ENCODE measurements at places on chromosomes 6 and 20. TPM values are rescaled to one million over a fixed set of nuclear protein-coding genes. Genes with fewer than 3 reads are reported as not detected.
A peak's percentile ranks its signal among the peaks of the same experiment; 100 is the strongest.

DNA sequence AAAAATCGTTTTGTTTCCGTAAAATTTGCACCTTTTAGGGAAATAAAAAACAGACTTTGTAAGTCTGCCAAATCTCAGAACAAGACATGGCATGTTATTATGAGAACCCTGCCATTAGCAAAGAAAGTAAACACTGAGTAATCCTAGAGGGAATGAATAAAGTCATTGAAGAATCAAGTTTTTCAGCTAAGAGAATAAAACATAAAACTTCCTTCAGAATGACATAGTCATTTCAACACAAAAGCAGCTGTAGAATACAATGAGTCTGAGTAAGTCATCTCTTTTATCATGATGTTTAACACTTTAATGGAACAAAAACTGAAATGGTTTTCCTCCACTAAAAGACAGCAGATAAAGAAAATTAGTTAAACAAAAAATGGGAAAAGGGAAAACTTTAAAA lies 10.3 kb upstream of the DST start:
- H3K4me3 ChIP-seq = no peak overlapping the region
- H3K27ac ChIP-seq = no peak overlapping the region
- DNase-seq = no peak
- H3K27me3 ChIP-seq = no peaks in the 10 kb centered on the region
- peaks cover 24% of the 10 kb centered on the region for H3K4me1 ChIP-seq

DNA sequence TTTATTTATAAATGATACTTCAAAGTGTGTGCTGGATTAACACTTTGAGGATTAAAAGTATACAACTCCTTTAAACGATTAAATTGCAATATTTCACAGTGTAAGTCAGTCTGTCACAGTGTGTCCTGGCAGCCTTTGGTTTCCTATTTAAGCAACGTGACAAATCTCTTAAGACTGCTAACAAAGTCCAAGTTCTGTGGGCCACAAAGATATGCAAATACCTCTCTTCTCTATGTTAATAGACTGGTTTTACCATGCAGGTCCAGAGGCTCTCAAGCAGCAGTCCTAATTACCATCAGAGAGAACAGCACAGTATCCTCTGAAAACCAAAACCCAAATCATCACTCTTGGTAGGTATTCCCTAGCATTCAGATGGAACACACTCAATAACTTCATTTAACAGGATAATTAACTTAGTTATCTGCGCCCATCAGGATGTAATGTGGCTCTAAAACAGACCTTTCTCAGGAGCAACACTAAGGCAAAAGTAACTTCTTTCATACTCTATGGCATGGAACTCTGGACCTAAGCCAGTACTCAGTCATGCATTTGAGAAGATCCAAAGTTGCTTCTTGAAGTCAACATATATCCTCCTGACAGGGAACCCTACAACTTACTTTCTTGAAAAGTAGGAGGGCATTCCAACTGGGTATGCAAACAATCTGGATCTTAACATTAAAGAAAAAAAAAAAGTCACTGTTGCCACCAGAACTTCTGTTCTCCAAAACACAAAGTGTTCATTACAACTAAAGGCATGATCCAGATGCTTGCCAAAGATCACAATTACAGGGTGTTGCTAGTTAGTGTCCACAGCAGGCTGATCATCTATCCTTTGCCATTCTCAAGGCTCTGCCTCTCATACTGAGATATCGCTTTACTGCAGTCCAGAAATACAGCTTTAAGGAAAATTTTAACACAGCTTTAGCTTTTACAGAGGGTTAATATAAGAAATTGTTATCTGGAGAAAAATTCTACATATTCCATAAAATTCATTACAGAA lies 53.2 kb downstream of the MAN1A1 start:
- DNase-seq = peak; percentile 18
- H3K27ac ChIP-seq = no peak overlapping the region
- no peaks in the 10 kb centered on the region for H3K36me3 ChIP-seq
- no peaks in the 10 kb centered on the region for H3K27me3 ChIP-seq

- peaks cover 9% of the 10 kb centered on the region for H3K4me1 ChIP-seq
- no peaks in the 10 kb centered on the region for H3K36me3 ChIP-seq
- H3K27ac ChIP-seq = no peak overlapping the region
- DNase-seq = no peak
Measured at GRCh38 chr20:62235001-62235776, 3.1 kb upstream of the OSBPL2 start.

- H3K27ac ChIP-seq = no peak overlapping the region
- H3K4me3 ChIP-seq = no peak overlapping the region
- no peaks in the 10 kb centered on the region for H3K27me3 ChIP-seq
- H3K36me3 ChIP-seq = no peaks in the 10 kb centered on the region
Measured at GRCh38 chr6:49531774-49532569, 18.5 kb upstream of the C6orf141 start.

DNA sequence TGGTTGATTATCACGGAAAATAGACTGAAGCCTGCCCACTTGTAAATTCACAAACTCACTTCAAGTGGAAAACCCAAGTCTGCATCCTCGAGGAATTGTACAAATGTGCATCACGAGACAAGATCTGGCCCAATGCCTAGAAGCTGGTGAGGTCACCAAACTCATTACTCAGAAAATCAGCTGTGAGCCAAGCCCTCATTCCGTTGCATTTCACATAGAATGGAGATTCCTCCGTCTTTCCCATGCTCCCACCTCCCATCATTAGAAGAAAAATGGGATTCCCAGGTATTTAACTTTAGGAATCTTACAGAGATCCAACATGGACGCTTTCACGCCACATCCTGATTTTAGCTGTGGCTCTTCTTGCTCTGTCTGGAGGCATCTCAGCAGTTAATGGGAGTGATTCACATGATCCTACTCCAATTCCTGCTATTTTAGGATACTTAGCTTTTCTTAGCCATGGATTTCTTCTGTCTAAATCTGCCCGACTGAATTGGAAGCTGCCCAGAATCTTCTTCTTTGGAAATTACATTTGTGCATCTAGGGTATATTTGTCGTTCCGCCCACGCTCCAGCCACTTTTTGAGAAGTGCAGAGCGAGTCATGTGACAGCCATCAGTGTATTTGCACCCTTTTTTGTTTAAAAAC lies 68.7 kb upstream of the STMND1 start:
- H3K27me3 ChIP-seq = no peaks in the 10 kb centered on the region
- no peak for DNase-seq

DNA sequence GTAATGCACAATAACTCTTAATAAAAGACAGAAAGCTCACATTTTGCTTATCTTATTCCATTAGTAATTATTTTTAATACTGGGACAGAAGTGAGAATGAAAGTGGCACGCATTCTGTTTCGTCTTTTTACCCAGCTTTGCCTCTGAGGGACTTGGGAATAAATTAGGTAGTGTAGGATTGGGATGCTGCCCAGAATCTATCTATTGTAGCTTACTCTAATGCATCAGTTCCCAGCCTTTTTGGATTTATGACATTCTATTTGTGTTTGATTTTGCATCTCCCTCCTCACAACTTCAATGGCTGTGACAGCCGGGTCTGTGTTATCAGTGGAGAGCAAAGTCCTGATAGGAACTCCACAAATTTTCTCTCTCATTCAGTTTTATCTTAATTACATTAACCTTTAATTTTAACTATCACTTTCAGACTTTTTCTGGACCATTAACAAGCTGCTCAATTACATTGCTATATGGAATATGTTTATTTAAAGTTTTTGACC lies 62.9 kb upstream of the TULP4 start:
- H3K4me1 ChIP-seq = peaks cover under 1% of the 10 kb centered on the region
- DNase-seq = no peak
- H3K27me3 ChIP-seq = no peaks in the 10 kb centered on the region
- no peak overlapping the region for H3K27ac ChIP-seq
- no peaks in the 10 kb centered on the region for H3K36me3 ChIP-seq

GRCh38 chr6:53845280-53846195 lies 50.7 kb downstream of the LRRC1 start:
- H3K36me3 ChIP-seq = no peaks in the 10 kb centered on the region
- no peak for DNase-seq
- H3K27me3 ChIP-seq = no peaks in the 10 kb centered on the region
- no peaks in the 10 kb centered on the region for H3K4me1 ChIP-seq

GRCh38 chr6:107560657-107561056 lies 70.7 kb downstream of the SOBP start:
- peak; percentile 48 for DNase-seq
- H3K36me3 ChIP-seq = no peaks in the 10 kb centered on the region
- H3K27me3 ChIP-seq = no peaks in the 10 kb centered on the region
- H3K27ac ChIP-seq = no peak overlapping the region
- peaks cover 15% of the 10 kb centered on the region for H3K4me1 ChIP-seq
- H3K4me3 ChIP-seq = no peak overlapping the region

DNA sequence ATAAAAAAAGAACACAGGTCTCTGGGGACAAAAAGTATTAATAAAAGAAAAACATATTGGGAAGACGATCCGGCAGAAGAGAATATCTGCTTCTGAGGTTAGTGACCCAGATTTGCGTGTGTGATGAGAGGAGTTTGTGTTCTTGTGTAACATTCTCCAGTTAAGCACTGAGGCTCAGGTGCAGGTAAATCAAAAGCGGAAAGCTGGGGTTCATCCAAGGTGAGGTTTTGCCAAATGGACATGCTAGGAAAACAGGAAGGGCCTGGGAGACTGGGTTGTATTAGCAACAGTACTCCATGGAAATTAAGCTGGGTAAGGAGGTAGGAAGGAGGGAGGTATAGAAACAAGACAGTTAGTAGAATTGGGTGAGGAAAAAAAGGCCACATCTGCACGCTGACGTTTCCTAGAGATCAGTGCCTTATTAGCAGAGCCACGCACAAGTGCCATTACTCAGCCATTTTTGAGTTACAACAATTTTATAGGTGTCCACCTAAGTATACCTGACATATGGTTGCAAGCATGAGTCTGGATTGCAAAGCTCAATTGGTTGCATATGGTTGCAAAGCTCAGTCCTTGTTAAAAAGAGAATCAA lies 139.6 kb downstream of the ZMYND8 start:
- H3K27ac ChIP-seq = 0 out of 2 replicates have a peak overlapping the region, but pooled peaks have one; percentile 26
- H3K27me3 ChIP-seq = no peaks in the 10 kb centered on the region
- H3K4me3 ChIP-seq = no peak overlapping the region
- no peaks in the 10 kb centered on the region for H3K4me1 ChIP-seq
- peaks cover 52% of the 10 kb centered on the region for H3K36me3 ChIP-seq
- DNase-seq = no peak

GRCh38 chr20:49713753-49714712 lies at the start of gene B4GALT5:
Gene B4GALT5 (minus strand): TSS chr20:49713878. CDS start chr20:49713690, 188 bp downstream.
- peak; percentile 95 for DNase-seq
- peak within 1 kb of the TSS; percentile 92 for H3K4me3 ChIP-seq
- peaks cover 33% of the 10 kb centered on the region for H3K4me1 ChIP-seq
- H3K27me3 ChIP-seq = no peaks in the 10 kb centered on the region

PPP1R18 gene
- 18.2 TPM for total RNA-seq

SLC2A10 gene
- 14.6 TPM for total RNA-seq

LRRN4 gene
- 2.2 TPM for total RNA-seq

GSTA5 gene
- total RNA-seq = not detected

CDKN1A gene
- 45.6 TPM for total RNA-seq

HLA-DQB1 gene
- 5.7 TPM for total RNA-seq

ID4 gene
- 7.0 TPM for total RNA-seq

SLC22A3 gene
- 3.2 TPM for total RNA-seq

KHDRBS2 gene
- 11.7 TPM for total RNA-seq
